ENCODE measurements at places on chromosomes 1 and 21.

- no peak for DNase-seq
Observed at GRCh38 chr1:205959789-205960188, 16.5 kb upstream of the SLC26A9 start.

GRCh38 chr1:156709757-156710489 is 4.5 kb upstream of the CRABP2 start:
- peak; percentile 52 for DNase-seq

GRCh38 chr1:6180707-6181311 is 688 bp upstream of the CHD5 start:
- DNase-seq = no peak

DNA sequence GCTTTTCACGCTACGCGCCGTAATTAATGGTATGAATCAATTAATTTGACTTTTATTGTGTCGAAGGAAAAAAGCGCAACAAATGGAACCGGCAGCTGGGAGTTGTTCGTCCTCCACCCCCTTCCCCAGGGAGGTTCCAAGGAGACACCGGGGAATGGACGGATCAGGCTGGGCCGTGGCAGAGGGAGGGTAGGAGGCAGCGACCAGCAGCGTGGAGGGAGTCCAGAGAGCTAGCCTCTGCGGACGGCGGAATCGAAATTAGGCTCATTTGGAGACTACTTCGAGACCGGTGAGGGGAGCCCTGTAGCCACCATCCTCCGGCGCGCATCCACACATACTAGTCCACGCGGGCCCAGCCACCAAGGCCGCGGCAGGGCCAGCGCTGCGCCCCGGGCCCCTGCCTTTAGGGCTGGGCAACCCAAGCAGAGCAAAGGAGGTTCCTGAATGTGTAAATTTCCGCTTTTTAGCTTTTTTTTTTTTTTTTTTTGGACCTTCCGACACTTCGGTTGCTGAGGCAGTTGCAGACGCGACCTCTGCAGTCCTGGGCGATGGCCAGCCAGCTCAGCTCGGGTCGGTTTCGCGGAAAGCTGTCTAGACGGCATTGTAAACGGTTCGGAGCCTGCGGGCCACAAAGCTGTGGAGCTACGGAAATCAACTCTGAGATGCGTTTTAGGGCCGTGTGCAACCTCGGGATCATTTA is 2.2 kb upstream of the FOXD3 start:
- no peak for DNase-seq

DNA sequence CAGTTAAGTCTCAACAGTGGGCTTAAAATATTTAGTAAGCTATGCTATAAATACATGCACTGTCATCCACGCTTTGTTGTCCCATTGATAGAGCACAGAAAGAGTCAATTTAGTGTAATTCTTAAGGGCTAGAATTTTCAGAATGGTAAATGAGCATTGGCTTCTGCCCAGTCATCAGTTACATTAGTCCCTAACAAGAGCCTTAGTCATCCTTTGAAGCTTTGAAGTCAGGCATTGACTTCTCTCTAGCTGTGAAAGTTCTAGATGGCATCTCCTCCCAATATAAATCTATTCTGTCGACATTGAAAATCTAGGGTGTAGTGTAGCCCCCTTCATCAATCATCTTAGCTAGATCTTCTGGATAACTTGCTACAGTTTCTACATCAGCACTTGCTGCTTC is 12.0 kb upstream of the LPGAT1 start:
- DNase-seq = no peak

DNA sequence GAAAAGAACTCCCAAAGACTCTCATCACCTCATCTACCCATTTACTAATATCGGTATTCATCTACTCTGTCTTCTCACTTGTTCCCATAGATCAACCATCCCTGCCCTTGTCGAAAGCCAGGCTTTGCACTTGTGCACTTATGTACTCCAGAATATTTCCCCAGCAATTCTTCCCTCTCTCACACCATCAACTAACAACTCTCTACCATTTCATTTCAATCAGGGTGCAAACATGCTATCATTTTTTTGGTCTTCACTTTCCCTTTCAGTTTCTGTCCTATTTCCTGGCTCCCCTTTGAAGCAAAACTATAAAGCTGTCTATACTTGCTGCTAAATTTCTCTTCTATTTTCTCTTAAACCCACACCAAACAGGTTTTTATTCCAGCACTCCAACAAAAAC is 6.7 kb downstream of the C1orf105 start:
- no peak for DNase-seq

GRCh38 chr1:115164484-115164883 is 75.2 kb upstream of the TSPAN2 start:
- no peak for DNase-seq

- DNase-seq = no peak
Observed at GRCh38 chr1:116128664-116129063, 17.5 kb downstream of the MAB21L3 start.

GRCh38 chr1:159953536-159954515 is at the start of gene SLAMF9:
Gene SLAMF9 (minus strand): TSS chr1:159954237. CDS start chr1:159954137, 100 bp downstream.
- peak; percentile 48 for DNase-seq
